Stimulated activated CD4-positive, alpha-beta T cell treated with anti-CD3 and anti-CD28 coated beads, Interleukin-15, amount 100 ng/mL, for 48 hours (primary cell): ENCODE measurements at places on chromosomes 12 and 14.
A peak's percentile ranks its signal among the peaks of the same experiment; 100 is the strongest.

- DNase-seq, result no peak
Observed at GRCh38 chr14:51552275-51552674, 99.4 kb upstream of the FRMD6 start.

DNA sequence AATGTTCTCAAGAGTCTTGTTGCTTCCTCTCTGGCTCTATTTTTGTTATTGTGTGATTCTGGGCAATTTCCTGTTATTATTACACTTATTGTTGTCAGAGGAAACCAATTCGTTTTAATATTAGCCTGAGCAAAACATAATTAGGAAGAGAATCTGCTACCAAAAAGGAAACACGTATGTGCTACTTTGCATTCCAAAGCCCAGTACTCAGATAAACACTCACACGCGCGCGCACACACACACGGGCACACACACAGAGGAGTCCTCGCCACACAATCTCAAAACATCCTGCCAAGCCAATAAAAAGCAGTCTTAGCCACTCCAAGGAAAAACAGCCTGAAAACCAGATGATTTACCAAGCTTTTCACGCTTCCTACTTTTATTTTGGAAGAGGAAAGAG is 400.7 kb downstream of the NUAK1 start:
- no peak for DNase-seq

GRCh38 chr12:104199964-104200363 is 15.6 kb upstream of the TXNRD1 start:
- DNase-seq, result no peak

DNA sequence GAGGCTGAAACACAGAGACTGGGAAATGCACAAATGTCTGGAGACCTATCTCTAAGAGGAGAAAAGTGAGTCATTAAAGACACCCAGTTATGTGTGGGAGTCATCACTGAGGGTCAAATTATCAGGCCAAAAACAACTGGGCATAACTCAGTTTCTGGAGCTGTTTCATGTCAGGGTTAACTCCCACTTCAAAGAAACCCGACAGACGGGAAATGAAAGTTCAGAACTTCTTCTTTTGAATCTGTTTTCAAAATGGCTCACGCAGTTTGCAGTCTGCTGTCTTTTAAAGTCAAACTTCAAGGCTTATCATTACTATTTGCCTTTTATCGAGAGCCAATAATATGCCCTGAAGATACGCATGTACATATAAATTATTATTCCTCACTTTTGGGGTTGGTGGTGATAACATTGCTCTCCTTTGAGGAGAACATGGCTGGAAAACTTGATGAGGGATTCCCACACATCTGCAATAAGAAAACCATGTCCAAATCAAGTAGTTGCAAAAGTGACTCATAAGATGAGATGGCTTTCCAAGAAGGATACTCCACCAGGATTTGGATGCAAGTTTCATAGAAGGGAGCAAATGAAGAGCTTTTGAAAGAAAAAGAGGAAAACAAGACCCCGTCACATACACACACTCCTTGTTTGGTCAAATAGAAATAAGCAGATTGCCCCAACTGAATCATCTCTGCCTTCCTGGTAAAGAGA is 341.4 kb downstream of the ADAMTS20 start:
- DNase-seq, result no peak

DNA sequence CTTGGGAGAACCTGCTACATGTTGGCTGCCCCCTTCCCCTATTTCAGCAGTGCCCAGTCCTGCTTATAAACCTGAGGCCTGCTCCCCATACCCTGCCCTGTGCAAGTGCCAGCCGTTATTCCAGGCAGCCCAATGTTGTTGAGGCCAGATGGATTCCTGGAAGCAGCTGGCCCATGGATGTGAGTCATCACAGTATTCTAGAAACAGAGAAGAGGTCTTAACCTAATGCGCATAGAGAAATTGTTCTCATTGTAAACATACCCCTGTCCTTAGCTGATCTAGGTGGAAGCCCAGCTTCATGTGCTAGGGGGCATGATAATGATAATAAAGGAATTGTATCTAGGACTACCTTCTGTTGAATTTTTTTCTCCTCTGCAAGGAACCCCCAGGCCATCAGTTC is 69.7 kb downstream of the TSPAN11 start:
- DNase-seq, result no peak

DNA sequence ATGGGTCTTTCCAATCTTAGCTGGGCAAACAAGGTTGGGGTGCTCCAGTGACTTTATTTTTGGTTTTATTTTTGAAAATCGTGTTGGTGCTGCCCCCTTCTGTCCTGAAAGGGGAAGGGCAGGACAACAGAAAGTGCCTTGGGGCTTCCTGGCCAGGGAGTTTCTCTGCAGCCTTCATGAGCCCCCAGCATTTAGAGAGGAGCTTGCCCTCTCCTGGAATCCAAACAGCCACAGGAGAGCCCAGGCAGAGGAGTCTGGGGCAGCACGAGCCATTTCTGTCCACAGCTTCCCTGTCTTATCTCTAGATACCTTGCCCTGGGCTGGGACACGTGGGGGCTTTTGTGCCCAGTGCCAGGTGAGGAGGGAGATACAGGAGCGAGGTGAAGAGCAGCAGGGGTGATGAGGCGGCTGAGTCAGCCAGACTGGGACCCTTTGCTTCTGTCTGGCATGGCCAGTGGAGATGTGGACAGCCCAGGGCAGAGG is 4.4 kb upstream of the C1RL start:
- DNase-seq, result no peak

GRCh38 chr14:59283361-59283760 is 94.9 kb downstream of the DAAM1 start:
- no peak for DNase-seq

DNA sequence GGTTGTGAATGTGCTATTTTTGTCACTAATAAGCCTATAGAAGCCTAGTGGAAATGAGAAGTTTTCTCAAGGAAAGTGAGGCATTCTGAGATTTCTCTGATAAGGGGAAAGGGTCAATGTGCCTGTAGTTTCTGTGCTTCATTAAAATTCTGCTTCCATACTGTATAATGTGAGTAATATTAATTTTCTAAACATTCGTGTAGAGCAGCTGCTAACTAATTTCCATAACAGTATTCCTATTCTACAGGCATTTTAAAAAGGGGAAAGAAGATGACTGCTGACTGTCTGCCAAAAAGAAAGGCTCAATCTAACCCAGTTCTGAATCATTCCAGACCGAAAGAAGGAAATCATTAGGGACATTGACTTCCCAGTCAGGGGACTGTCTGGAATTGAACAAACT is 293.3 kb upstream of the TMPO start:
- no peak for DNase-seq

GRCh38 chr14:105532735-105533141 is 6.4 kb downstream of the TMEM121 start:
- DNase-seq, result no peak

- no peak for DNase-seq
Observed at GRCh38 chr14:103960457-103961055, 18.2 kb upstream of the RD3L start.

DNA sequence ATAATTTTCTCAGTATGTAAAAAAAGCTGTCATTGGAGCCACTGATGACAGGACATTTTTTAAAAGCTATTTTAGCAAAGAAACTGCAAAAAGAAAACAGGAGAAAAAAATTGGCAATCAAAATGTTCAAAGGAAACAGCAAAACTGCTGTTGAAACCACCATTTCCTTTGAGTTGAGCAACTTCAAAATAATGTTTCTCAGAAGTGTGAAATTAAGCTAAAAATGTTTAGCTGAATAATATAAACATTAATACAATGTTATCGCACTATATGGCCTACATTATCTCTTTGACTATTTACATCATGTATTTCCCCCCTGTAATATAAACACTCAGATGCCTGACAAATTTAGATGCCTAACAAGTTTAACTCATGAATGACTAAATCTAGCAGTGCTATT is 23.4 kb upstream of the GLIPR1 start:
- DNase-seq, result no peak

DNA sequence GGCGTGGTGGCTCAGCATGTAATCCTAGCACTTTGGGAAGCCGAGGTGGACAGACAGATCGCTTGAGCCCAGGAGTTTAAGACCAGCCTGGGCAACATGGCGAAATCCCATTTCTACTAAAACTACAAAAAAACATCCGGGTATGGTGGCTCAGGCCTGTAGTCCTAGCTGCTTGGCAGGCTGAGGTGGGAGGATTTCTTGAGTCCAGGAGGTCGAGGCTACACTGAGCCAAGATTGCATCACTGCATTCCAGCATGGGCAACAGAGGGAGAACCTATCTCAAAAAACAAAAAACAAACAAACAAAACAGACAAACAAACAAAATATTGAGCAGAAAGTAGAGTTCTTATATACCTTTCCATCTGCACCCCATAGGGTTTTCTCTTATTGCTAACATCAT is 9.0 kb upstream of the SLC25A21 start:
- no peak for DNase-seq

- DNase-seq, result no peak
Observed at GRCh38 chr12:77494296-77494695, 336.4 kb upstream of the NAV3 start.

DNA sequence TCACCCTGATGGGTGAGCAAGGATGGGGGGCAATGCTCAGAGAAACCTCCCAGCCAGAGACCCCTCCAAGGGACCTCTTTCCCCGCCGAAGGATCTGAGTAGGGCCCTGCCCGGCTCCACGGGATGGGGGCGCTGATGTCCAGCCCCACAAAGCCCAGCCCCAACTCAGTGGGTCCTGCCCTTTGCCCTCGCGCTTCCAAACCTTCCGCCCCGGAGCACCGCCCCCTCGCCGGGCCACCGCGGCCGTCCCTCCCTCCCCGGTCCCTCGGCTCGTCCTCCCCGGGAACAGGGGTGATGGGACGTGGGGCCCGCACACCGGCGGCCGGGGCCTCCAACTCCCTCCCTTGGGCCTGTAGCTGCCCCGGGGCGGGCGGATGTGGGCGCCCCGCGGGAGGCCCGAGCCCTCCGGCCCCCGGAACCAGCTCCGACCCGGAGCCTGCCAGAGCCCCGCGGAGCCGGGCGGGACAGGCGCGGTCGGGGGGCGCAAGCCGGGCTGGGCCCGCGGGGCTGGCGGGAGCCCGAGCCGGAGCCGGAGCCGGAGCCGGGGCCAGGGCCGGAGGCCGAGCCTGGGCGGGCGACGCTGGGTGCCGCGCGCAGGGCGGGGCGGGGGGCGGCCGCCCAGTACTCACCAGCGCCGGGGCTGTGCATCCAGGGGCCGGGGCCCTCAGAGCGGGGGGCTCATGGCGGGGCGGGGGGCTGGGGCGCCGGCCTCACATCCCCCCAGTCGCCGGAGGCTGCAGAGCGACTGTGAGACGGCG is 386 bp downstream of the HDAC7 start:
- DNase-seq, result no peak

DNA sequence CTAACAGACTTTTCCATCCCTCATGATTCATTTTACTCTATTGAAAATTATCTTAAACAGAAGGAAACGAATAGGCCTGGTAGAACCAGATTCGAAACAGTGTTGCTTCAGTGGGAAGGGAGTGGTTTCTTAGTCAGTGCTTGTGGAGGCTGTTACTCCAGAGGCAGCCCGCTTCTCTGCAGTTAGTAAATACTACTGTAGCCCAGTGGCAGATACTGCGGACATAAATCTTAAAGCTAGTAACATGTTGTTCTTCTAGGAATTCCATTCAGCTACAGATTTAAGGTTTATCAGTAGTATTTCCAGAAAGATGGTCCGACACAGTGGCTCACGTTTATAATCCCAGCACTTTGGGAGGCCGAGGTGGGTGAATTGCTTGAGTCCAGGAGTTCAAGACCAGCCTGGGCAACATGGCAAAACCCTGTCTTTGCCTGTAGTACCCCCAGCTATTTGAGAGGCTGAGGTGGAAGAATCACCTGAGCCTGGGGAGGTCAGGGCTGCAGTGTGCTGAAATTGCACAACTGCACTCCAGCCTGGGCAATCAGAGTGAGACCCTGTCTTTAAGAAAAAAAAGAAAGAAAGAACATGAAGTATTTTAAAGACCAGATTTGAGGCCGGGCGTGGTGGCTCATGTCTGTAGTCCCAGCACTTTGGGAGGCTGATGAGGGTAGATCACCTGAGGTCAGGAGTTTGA is 45.9 kb downstream of the DIP2B start:
- no peak for DNase-seq

DNA sequence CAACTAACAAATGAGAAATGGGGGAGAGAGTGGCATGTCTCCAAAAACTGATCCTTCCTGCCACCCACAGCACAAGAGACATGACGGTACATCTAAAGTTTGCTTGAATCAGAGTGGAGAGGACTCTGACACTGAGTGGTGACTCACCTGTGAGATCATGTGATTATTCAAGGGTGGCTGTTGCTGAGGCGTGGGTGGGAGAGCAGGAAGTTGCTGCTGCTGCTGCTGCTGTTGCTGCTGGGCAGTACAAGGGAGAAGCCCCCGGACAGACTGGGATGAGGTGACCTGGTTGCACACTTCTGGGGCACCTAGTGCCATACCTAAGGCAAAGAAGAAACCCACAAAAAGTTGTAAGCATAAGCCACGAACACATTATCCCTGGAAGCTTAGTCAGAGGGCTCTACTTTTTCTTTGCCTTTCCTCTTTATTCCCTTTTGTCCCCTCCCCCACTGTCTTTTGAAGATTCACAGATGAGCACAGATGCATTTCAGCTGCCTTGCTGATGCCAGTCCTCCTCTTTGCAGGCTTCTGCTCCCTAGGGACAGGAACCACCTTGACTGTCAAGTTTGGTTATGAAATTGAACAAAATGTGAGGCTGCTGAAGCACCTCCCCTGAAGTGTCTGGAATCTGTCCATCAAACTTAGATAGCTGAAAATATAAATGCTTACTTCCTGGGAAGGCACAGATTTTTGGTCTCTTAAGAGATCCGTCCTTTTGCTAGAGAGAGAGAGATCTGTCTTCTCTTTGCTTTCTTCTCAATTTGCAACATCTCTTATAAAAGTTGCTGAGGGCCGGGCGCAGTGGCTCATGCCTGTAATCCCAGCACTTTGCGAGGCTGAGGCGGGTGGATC is 29.4 kb upstream of the STAC3 start:
- DNase-seq, result peak; percentile 65

DNA sequence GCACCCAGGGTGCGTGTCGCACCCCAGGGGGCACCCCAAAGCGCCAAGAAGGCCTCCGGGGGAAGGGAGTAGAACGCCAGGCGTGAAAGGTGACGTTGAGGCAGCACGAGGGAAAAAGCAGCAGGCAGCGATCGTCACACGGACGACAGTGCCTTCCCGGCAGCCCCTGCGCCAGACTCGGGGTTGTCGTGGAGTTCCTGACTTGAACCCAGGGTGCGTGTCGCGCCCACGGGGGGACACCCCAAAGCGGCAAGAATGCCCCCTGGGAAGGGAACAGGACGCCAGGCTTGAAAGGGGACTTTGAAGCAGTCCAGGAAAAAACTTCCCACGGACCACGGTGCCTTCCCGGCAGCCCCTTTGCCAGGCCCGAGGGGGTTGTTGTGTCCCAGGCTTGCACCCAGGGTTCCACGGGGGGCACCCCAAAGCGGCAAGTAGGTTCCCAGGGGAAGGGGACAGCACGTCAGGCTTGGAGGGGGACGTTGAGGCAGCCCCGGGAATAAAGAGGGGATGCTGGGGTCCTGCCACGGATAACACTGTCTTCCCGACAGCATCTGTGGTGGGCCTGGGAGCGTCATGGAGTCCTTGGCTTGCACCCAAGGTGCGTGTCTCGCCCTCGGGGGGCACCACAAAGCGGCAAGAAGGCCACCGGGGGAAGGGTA is 159.2 kb upstream of the ALG10B start:
- DNase-seq, result no peak

- DNase-seq, result no peak
Observed at GRCh38 chr14:33539918-33540357, 410.9 kb downstream of the EGLN3 start.
